Activated CD4-positive, alpha-beta T cell treated with anti-CD3 and anti-CD28 coated beads, Interleukin-2, amount 10 ng/mL, durations not matched to agents 24 days and 14 days (primary cell): ENCODE measurements at places on chromosomes 12 and 14.

GRCh38 chr14:22478247-22478646 lies 110.8 kb downstream of the DAD1 start:
- DNase-seq, result no peak

DNA sequence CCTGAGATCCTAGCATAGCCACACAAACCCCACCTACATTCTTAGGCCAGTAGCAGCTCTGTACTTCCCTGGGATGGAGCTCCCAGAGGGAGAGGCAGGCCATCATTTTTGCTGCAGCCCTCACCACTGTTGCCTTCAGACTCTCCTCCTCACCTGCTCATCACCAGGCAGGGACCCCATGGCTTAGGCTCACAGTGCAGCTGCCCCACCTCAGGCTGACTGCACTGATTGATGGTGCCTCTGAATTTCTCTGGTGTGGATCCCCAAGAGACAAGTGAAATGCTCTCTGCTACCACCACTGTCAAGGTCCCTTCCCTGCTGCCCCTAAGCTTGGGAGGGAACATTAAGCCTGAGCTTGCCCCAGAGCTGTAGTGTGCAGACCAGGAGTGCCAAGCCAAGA lies 76.2 kb downstream of the TMTC3 start:
- DNase-seq, result no peak

GRCh38 chr12:126982707-126983106 lies 1284.3 kb upstream of the TMEM132C start:
- DNase-seq, result no peak

DNA sequence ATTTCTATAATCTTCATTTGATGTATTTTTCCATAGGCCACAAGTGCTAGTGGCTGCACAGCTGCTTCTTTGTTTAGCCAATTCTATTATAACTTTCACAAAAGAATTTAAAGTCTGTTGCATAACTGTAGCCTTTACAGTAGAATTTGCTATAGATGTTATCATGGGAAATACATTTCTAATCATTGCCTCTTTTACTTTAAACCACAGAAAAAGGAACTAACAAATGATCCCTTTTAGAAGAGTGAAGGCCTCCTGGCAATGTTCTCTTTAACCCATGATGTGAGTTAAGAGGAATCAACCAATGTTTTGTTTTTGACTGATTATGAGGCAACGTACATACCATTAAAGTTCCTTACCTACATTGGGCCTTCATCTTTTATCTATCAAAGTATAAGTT lies 68.8 kb downstream of the RPL10L start:
- DNase-seq, result no peak

DNA sequence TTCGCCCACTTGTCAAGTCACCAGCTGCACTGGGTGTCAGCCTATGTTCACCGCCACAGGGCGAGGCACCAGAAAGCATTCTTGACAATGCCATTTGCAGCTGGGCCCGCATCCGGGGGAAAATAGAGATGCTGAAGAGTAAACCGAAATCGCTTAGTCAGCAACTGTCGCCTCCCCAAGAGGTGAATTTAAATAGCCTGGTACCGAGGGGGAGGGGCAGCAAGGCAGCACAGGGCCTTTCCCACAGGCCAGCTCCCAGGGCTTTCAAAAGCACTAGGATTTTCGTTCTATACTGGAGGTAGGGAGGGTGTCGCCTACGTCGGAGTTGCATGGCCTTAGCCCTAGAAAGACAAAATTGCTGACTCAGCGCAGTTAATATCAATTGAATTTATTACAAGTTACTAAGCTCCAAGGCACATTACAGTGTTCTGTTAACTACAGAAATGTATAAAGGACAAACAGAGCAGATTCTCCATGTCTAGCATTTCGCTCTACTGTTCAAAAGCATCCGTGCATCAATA lies 4.3 kb downstream of the IRF2BPL start:
- peak; percentile 92 for DNase-seq

- no peak for DNase-seq
Observed at GRCh38 chr12:119710965-119711551, 43.1 kb downstream of the PRKAB1 start.

DNA sequence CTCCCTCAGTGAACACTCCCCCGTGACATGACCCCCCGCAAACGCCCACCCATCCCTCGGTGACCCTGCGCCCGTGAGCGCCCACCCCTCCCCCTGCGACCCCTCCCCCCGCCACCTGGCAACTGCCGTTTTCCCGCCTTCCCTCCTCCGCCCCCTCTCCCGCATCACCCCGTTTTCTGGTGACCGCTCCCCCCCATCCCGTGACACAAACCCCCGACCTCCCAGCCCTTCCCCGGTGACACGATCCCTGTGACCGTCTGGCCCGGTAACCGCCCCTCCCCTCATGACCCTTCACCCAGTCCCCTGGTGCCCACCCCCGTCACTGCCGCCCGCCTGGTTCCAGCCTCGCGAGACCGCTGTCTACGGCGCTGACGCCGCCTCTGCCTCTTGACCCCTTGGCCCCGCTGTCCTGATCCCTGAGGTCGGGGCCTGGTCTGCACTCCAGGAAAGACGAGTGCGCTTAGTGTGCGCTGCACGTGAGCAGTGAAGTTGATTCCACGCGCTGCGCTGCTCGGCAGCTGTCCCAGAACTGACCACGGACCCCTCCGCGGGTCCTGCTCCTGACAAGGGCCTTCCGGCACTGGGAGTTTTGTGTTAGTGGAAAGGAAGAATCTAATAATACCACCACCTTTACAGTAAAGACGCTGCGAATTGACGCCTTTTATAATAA lies 59.4 kb downstream of the DDX51 start:
- DNase-seq, result peak; percentile 88
